ENCODE measurements at places on chromosomes 4 and X. TPM values are rescaled to one million over a fixed set of nuclear protein-coding genes. Genes with fewer than 3 reads are reported as not detected.

KCNIP4 gene
- 12.3 TPM for polyA plus RNA-seq

ADAM29 gene
- polyA plus RNA-seq, result not detected

RBM47 gene
- polyA plus RNA-seq, result 79.7 TPM

PKD2 gene
- polyA plus RNA-seq, result 87.2 TPM

EIF4E gene
- polyA plus RNA-seq, result 121 TPM

CT47C1 gene
- not detected for polyA plus RNA-seq

KLF8 gene
- 5.3 TPM for polyA plus RNA-seq

XAGE2 gene
- not detected for polyA plus RNA-seq

RADX gene
- 5.1 TPM for polyA plus RNA-seq

TLR3 gene
- 11.4 TPM for polyA plus RNA-seq

PNMA5 gene
- polyA plus RNA-seq, result 0.16 TPM

DCLK2 gene
- 13.2 TPM for polyA plus RNA-seq

HEPH gene
- polyA plus RNA-seq, result 42.6 TPM

UGT2B15 gene
- polyA plus RNA-seq, result not detected

IL1RAPL2 gene
- polyA plus RNA-seq, result 1.5 TPM

NIPAL1 gene
- polyA plus RNA-seq, result 11.2 TPM

MAGEA12 gene
- polyA plus RNA-seq, result not detected
